T-helper 1 cell (primary cell): ENCODE measurements at places on chromosomes 6 and 20.

DNA sequence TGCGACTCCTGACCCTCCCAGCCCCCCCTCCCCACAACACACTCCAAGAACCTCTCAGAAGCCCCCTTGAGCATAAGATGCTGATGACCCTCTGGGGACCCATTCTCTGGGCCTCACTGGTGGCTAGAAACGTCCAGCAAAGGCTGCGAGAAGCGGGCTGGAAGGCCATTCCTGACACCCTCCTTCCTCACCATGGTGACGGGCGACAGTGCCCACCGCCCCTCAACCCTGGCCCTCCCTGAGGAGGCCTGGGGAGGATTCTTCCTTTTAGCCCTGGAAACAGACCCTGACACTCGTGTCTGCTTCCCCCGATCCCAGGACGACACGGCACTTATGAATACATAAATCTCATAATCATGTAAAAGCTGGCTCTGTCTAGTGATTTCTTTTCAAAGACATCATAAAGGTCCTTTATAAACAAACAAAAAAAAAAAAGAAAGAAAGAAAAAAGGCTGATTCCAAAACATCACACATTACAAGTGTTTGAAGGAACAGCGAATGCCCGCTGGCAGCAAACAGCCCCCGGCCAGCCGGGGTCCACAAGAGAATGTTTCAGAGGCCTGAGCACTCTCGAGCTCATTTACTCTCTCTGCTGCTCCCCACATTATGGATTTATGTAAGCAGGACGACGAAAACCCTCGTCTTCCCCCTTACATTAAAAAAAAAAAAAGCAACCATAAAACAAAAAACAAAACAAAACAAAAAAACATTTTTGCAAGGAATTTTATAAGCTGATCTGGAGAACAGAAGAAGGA is 40.7 kb downstream of the PREX1 start:
- no peak for DNase-seq

DNA sequence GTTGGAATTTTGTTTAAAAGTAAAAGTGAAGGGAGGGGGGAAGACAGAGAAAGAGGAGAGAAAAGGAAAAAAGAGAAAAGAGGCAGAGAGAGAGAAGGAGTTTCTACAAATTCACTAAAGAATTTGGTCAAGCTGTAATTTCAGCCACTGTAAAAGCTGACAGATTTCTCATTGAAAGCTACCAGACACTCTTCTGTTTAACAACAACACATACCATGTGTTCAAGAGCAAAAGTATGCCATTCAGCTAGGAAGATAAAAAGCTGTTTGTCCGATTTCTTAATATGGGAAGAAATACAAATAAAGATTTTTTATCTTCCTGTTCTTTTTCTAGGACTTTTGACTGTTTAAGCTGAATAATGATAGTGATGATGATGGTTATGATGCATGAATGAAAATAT is 204.8 kb upstream of the RSPO3 start:
- no peak for DNase-seq

- DNase-seq, result no peak
Measured at GRCh38 chr20:3712279-3712873, at the start of gene SIGLEC1. TSS of gene SIGLEC1 (minus strand) at chr20:3712600. CDS start at chr20:3707128, 5,472 bp downstream.

DNA sequence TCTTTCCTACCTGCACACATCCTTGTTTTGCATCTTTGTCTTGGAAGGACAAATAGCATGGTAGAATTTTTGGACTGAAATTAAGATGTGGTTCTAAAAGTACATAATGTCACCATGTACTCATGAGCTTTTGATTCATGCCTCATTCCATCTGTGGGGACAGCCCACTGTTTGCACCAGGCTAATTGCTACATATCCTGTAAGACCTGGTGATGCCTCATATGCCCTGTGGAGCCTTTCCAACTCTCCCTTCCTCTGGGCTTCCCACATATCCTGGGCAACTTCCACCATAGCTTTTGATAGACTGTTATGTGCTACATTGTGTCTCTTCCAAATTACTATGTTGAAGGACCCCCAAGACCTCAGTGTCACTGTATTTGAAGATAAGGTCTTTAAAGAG is 213.6 kb upstream of the PREP start:
- no peak for DNase-seq

DNA sequence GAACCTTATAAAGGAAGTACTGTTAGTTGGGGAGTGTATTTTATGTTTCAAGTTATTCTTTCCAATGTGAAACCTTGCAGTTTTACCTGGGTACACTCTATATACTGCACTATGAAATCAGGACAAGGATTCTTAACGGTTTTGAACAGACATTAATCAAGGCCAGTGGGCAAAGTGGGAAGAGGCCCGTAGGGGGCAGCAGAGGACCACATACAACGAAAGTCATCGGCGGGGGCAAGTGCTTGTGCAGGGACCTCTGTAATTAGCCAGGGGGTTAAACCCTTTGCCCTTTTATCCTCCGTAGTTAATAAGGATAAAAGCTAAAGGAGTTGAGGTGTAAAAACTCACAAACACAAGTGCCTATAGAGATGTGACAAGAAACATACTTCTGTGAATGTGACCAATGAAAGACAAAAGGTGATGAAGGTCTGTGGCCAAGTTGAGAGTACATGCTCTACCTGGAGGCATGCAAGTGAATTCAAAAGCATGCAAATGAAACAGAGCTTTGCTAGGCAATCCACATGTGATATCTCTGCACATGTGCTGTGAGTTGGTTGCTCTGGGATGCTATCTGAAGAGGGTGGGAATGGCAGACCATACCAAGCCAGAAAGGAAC is 392.7 kb upstream of the MAN1A1 start:
- DNase-seq, result no peak

DNA sequence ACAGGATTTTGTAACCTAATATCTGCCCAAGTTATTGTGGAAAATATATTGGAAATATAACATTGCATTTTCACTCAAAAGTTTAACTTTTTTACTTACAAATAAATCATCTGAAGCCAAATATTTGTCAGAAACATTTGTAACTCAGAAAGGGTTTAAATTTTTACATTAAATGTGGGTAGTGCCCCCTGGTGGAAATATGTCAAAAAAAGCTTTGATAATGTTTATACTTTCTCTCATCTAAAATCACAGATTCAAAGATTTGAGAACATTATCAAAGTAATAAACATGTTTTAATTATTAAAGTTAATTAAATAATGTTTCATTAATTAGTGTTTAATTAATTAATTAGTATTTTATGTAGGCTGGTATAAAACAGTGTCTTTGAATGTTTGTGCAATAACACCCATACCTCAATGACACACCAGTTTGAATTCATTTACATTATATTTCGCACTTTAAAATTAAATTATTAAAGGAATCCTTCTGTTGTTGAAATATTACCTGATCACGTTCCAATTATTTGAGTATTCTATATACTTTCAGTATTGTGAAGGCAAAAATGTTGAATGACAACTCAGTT is 320.1 kb upstream of the FKBP1C start:
- no peak for DNase-seq

DNA sequence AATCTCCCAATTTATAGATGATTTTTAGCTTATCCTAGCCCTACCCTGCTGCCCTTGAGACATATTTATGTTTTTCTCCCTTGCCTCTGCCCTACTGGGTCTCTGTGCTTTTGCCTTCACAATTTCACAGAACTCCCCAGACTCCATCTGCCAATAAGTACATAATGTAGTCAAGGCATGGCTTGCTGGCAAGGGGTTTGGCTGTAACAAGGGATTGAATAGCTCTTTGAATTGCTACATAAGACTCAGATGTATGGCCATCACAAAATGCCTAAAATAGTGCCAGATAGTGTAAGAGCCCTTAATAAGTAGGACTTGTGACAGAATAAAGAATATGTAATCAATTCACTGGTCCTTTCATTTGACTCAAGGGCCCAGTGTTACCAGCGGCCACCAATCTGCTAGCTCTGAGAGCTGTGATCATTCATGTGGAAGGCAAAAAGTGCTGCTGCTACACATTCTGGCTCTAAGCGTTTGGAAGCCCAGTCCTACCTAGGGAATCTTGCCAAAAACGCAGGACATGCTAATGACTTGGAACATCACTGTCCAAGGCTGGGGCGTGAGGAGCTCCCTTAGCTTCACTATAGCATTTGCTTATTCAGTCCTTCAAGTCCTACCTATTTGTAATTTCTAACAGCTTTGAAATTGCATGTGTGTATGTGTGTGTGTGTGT is 20.5 kb downstream of the CLVS2 start:
- DNase-seq, result no peak
